Naive thymus-derived CD8-positive, alpha-beta T cell (primary cell): ENCODE measurements at places on chromosomes 16 and 17. TPM values are rescaled to one million over a fixed set of nuclear protein-coding genes. Genes with fewer than 3 reads are reported as not detected.

The TBC1D3D gene
- total RNA-seq: 2.9 TPM

The OR2C1 gene
- not detected for total RNA-seq

The OR1A1 gene
- not detected for total RNA-seq

The ADORA2B gene
- not detected for total RNA-seq

The KRTAP9-4 gene
- total RNA-seq: not detected

The TNFRSF12A gene
- not detected for total RNA-seq

The FLYWCH1 gene
- 113 TPM for total RNA-seq

- no peak for DNase-seq
These were observed 558 bp upstream of the CHMP6 start for GRCh38 chr17:80990921-80991644.

- DNase-seq: no peak
These were observed 107.8 kb upstream of the WSCD1 start for GRCh38 chr17:5962371-5962770.

DNA sequence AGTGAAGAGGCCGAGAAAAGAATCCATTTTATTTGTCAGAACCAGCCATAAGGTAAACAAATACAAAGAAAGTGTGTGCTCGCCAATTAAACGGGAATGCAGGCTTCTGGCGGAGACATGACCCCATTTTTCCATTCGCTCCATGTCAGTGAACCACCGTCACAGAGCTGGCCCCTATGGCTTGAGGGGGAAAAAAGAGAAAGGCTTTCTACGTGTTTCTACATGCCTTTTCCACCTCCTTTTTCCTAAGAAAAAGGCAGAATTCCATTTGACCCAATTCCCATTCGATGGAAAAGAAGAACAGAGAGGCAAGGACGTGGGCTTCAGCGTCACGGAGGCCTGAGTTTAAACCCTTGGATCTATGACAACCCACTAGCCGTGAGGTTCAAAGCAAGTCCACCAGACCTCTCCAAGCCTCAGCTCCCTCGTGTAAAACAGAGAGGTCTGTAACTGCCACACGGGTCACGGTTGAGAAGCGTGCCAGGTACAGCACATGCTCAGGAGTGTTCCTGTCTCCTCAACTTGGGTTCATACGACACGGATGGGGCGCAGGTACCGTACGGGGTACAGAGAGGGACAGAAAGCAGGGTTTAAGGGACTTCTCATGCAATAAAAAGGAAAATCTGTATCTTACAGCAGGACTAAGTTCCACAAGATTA is 91.9 kb downstream of the NXN start:
- no peak for DNase-seq

DNA sequence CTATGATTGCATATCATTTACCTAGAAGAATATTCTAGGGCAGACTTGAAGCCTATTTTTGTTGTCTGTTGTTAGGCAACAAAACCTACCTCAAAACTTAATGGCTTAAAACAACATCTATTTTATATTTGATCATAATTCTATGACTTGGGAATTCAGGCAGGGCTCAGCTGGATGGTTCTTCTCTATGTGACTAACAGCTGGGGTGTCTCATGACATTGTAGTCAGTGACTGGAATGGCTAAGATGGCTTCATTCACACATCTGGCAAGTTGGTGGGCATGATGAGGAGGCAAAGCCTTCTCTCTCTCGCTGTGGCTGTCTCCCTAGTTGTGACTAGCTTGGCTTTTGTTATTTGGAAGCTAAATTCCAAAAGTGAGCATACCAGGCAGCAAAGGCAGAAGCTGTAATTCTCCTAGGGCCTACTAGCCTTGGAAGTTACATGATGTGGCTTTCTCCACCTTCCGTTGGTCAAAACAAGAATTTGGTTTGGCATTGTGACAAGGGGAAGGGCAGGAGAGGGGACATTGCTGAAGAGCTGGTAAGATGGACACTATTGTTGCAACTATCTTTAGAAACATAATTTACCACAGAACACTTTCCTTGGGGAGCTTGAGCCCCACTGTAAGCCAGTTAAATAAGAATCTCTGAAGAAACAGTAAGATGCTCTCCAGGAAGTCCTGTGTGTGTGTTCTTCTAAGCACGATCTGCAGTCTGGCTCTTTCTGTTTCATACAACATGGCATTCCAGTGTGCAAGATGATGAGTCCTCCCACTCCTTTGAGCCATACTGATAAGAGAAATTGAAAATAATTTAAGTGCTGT is 39.4 kb downstream of the ZNRF1 start:
- DNase-seq: no peak

DNA sequence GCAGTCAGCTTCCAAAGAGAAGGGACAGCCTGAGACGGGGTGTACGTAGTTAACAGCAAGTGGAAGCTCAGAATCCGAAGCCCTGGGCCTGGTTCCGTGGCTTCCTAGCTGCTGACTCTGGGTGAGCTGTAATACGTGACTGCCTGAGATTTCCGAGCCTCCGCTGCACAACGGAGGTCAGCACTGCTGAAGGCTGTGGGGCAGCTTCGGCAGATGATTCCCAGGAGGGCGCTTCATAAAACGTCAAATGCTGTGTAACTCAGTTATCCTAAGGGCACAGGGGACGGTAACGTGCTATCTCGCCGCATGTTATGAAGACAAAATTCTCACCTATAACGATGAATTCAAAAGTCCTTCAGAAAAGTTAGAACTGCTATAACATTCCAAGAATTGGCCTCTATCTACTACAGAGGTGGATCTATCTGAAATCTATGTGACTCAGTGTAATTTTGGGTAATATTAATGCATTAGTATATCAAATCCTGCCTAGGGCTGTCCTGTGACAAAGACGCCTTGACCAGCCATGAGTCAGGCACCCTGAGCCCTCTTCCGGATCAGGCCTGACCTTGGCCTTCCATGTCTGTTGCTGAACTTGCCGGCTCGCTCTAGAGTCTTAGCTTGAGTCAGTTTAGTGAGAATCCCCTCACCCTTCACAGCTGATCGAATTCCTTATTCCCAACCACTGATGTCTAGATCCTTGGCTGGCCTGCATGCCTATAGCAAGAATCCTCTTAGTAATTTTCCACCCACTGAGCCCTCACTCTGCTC is 43.5 kb downstream of the MARF1 start:
- DNase-seq: no peak

DNA sequence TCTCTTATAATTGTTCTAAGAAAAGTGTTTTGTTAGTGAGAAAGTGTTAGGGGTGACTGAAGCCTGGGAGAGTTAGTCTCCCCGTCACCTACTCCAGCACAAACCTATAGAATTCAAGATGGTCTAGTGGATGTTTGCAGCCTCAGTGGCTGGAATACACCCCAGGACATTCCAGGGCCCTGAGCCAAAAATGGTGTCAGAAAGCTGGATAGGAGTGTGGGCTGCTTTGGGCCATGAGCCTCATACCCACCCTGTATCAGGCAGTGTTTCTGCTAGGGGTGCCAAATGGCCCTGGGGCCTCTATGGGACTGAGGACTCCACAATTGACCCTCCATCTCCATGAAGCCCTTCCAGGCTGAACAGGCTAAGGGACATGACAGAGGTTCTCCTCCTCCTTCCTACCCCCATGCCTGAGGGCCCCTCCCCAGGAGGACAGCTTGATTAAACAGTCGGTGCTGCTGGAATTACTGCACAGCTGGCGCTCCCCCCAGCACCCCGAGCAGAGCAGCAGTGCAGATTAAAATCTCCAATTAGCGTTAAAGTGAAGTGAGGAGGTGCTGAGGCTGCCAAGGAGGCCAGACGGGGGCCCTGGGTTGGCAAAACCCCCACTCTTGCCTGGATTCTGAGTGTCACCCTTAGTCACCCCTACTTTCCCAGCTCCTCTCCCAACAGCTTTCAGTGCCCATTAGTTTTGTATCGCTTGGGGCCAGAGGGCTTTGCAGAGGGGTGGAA is 59.1 kb downstream of the NEUROD2 start:
- no peak for DNase-seq

- DNase-seq: no peak
These were observed 15.1 kb upstream of the ITGB4 start for GRCh38 chr17:75706042-75706728.

DNA sequence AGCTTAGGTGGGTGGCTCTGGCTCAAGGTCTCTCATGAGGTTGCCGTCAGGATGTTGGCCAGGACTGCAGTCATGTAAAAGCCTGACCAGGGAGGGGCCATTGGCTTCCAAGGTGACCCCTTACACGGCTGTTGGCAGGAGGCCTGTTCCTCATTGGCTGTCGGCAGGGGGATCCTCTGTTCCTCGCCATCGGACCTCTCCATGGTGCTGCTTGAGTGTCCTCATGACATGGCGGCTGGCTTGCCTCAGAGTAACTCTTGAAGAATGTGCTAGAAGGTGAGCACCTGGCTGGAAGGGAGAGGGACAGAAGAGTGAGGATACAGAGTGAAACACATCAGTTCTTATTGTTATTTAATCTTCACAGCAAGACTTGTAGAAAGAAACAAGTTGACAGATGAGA is 4.7 kb upstream of the RPRML start:
- DNase-seq: no peak

DNA sequence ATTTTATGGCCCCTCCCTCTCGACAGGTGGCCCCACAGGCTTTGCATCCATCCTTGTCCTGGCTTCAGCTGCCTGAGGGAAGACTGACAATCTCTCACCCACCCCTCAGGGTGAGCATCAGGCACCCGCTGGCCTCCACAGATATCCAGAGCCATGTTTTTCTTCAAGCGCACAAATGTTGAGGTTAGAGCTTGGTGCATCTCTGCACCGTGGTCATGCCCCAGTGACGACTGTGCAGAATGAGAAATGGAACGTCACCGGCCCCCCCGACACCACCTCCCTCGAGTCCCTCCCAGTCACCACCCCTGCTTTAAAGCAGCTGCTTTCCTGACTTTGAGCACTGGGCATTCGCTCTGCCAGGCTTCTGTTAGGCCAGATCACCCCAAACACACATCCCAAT is 19.8 kb upstream of the TIMP2 start:
- no peak for DNase-seq

DNA sequence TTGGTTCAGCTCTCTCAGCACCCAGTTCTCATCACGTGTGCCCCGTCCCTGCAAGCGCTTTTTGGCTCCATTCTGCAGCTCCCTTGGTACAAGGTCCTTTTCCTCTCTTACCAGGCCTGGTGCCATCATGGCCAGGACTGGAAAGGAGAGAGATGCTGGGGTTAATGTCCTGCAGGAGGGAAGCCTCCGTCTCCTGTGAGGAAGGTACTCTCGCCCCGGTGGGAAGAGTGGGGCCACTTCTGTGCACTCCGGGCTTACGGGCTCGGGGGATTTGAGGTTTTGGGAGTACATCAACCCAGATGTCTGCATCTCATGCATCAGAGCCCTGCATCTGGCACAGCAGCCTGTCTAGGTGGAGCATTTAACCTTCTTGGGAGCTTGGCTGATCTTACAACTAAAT is 10.1 kb downstream of the CTRB2 start:
- no peak for DNase-seq

DNA sequence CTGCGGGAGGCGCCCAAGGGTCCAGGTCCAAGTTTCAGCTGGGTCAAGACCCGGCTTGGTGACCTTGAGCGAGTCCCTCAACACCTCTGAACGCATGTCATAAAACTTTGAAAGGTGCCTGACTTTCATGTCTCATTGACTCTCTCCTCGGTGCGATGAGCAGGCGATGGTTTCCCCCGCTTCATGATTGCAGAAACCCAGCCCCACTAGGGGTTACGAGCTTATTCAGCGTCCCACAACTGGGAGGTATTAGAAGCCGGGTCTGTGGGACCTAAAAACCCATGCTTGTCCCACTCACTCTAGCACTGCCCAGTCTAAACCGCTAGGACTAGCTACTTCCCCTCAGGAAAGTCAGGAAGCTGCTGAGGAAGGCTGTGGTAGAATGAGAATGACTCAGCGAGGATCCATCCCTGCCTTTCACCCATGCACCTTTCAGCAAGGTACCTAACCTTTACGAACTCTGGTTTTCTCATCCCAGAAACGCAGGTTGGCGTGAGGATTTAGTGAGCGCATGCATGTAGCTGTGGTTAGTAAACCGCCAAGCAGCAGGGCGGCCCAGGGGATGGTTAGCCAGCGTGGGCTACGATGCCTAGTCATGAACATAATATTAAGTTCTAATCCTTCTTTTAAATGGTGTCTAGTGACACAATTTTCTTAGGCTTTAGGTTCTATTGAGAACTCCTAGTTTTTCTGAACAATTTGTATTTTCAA is 26.2 kb upstream of the RFFL start:
- no peak for DNase-seq

- no peak for DNase-seq
These were observed at the start of gene TMEM238L for GRCh38 chr17:10803830-10804475. TSS of gene TMEM238L (minus strand) at chr17:10804099. CDS start at chr17:10803963, 136 bp downstream.

DNA sequence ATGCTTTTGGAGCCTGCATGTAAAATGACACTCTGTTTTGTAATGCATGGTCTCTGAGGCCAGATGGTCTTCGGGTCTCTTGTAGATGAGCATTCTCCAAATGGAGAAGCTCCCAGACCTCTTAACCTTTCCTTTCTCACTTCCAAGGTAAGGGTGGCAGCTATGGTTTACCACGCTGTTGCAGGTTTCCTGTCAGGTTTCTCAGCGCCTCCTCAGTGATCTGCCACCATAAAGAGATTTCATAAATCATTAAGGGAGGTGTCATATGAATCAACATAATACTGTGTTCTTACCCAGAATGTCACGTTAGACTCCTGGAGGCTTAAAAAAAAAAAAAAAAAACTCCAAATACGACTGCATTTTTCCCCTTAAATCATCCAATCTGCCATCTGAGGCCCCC is 787.4 kb upstream of the EEF2KMT start:
- no peak for DNase-seq

GRCh38 chr17:80981929-80982425 is 9.7 kb upstream of the CHMP6 start:
- DNase-seq: no peak

- no peak for DNase-seq
These were observed 22.9 kb upstream of the CPPED1 start for GRCh38 chr16:12826559-12826958.

DNA sequence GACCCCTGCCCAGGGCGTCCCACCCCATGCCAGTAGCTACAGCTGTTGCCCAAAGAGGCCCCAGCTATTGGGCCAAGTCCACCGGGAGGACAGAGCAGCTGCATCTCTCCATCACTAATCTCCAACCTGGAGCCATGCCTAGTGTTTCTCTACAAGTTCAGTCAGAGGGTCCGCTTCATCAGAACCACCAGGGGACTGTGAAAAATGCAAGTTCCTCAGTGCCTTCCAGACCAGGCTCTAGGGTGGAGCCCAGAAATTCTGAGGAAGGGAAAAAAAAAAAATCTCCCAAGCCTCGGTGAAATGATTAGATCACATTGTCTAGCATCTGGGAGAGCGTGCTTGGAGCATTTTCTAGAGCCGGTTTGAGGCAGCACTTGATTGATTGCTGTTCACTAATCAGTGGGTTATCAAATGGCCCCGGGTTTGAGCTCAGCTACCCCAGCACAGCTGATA is 22.4 kb upstream of the HERPUD1 start:
- DNase-seq: no peak

DNA sequence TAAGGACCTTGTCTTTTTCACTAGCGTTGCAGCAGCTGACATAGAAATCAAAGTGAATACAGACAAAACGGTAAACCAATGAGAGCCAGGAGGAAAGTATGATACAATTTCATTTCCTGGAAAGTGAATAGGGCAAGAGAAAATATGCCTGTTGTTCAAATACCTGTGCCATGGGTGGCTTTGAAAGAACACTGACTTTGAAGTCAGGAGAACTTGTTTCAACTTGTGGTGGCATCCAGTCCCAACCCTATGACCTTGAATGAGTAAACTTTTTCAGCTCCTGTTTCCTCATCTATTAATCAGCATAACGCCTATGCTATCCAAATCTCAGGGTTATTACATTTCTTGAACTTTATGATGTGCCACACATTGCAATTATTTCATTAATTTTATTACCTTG is 173.7 kb upstream of the HS3ST3A1 start:
- no peak for DNase-seq

- peak; percentile 44 for DNase-seq
These were observed 9.0 kb downstream of the TMEM98 start for GRCh38 chr17:32936894-32937500.
